ENCODE measurements at places on chromosomes 16 and 17.
A peak's percentile ranks its signal among the peaks of the same experiment; 100 is the strongest.

DNA sequence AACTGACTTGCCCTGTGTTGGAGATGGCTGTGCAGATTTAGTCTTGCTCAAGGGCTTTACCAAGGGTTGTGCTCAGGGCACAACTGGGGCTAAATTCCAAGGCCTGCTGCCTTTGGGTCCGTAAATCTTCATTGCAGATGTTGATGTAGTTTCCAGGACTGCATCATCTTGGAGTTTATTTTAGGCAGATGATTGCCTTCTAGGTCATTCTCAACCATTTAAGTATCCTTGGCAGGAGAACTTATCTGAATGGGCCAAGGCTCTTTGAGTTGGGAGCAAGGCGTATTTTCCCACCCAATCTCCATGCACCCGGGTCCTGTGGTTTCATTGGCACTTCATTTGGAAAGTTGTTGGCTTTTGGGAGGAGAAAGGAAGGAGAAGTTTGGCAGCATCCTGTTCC is 200.3 kb downstream of the MSI2 start:
- DNase-seq, result no peak

DNA sequence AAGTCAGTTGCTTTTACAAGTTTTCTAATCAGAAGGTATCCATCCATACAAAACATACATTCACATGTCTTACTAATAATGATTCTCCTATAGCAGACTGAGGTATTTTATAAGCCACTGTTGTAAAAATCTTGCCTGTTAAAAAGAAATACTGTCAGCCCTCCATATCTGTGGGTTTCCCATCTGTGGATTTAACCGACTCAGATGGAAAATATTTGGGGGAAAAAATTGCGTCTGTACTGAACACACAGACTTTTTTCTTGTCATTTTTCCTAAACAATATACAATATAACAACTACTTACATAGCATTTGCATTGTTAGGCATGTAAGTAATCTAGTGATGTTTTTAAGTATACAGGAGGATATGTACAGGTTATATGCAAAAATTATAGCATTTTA is 90.4 kb downstream of the PARN start:
- DNase-seq, result no peak

- DNase-seq, result no peak
Observed at GRCh38 chr17:21376759-21377690, 868 bp downstream of the KCNJ12 start.

GRCh38 chr17:6471531-6472465 is 27.5 kb downstream of the PIMREG start:
- no peak for DNase-seq

DNA sequence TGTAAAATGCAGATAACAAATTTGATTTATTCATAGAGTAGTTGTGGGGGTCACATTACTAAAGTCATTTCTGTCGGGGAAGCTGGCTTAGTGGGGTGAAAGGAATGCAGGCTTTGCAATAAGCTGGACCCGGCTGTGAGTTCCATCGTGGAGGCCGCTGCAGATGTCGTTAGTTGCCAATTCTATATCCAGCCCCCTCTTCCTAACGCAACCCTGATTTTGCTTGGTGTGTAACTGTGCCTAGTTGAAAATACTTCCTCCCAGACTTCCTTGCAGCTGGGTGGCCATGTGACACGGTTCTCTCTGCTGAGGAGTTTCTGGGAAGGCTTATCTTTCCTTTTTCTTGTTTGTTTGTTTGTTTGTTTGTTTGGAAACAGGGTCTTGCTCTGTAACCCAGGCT is 4.5 kb downstream of the MFSD6L start:
- DNase-seq, result no peak

DNA sequence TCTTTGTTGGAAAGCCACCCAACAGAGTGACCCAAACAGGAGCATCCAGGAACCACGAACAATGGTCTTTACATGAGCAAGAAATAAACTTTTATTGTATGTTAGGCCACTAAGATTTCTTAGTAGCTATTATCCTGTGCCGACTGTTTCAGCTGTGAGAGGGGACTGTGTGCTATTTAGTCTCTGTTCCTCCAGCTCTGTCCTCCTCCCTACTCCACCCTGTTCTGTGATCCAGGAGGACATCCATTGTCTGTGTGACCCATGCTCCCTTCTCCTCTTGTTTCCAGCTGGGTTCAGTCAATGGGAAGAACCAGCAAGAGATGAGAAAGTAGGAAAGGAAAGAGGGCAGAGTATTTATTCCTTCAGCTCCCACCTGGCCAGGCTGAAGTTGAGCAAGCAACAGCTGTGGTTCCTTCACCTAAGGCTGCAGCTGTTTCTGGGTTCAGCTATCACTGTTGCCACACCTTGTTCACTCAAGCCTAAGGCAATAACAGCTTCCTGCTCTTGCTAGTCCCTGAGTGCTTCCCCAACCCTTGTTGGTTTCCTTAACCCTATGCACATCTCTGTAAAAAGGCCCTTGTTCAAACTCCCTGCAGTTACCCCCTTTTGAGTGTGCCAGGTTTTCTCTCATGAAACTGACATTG is 14.9 kb upstream of the B4GALNT2 start:
- DNase-seq, result no peak

GRCh38 chr16:84649511-84649861 is 1.2 kb downstream of the KLHL36 start:
- no peak for DNase-seq

- DNase-seq, result no peak
Observed at GRCh38 chr17:69480245-69480644, 65.7 kb downstream of the MAP2K6 start.

GRCh38 chr16:78230832-78231231 is 131.4 kb downstream of the WWOX start:
- no peak for DNase-seq

GRCh38 chr17:50919321-50920040 is 53.3 kb upstream of the TOB1 start:
- DNase-seq, result peak; percentile 32

DNA sequence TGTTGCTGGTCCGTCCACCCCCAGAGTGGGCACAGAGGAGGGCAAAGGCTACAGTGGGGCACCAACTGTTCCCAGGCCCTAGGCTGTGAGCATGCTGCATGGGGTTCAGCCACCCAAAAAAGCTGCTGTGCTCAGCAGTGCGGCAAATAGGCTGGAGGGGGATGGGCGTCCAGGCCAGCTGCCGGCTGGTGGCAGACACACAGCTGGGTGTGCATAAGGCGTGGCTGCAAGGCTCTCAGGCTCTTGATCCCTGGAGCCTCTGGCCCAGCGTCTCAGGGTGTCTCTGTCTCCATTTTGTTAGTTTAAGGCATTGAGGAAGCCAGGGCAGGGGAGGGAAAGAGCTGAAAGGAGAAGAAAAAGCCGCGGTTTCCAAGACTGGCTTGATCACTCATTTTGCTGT is 8.8 kb downstream of the RPL19 start:
- DNase-seq, result no peak

GRCh38 chr17:69223809-69224208 is 4.8 kb downstream of the ABCA10 start:
- no peak for DNase-seq

DNA sequence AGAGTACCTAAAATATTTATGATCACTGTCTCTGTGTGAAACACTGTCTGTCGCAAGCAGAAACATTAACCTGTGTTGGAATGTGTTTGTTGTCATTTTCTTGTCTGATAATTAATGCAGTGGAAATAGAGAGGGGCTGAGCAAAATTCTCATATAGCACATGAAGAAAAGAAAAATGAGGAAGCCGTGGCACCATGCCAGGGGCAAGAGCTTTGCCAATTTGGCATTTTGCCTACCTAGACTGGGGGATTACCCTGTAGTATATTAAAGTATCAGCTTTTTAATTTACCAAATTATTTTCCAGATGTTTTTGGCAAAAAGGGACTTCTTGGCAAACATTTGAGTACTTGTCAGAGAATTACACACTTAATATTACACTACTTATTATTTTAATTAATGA is 1326.6 kb upstream of the GOT2 start:
- no peak for DNase-seq

- no peak for DNase-seq
Observed at GRCh38 chr17:2860045-2860444, 63.8 kb downstream of the RAP1GAP2 start.

DNA sequence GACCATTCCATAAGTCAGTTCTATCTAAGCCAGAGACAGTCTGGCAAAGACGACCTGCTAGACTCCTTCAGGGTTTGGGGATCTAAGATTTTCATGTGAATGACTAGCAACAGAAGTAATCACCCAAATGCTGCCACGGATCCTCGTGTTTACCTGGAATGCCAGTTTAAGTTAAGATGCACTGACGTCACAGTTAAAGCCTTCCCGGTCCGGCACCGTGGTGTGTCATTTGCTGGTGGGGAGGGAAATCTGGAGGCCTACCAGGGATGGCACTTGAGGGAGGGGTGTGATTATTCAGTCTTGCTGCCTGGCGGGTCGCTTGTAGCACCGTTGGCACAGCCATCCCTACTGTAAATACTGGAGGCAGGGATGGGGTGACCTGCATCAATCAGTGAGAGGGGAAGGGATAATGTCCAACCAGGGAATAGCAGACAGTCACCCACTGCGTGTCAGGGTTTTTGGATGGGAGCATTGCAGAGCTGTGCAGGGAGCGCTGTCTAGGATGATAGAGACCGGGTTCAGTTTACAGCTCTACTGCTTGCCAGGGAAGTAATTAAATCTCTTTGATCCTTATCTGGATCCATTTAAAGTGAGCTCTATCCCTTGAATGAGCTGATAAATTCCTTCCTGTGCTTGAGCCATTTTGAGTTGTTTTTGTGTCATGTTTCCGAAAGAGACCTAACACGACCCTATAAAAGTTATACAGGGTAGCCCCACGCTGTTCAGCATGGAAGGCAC is 764.7 kb upstream of the EEF2KMT start:
- no peak for DNase-seq

GRCh38 chr17:82449131-82449882 is 1.2 kb downstream of the CYBC1 start:
- DNase-seq, result peak; percentile 38

- no peak for DNase-seq
Observed at GRCh38 chr17:58985971-58986370, 120.7 kb downstream of the TRIM37 start.

DNA sequence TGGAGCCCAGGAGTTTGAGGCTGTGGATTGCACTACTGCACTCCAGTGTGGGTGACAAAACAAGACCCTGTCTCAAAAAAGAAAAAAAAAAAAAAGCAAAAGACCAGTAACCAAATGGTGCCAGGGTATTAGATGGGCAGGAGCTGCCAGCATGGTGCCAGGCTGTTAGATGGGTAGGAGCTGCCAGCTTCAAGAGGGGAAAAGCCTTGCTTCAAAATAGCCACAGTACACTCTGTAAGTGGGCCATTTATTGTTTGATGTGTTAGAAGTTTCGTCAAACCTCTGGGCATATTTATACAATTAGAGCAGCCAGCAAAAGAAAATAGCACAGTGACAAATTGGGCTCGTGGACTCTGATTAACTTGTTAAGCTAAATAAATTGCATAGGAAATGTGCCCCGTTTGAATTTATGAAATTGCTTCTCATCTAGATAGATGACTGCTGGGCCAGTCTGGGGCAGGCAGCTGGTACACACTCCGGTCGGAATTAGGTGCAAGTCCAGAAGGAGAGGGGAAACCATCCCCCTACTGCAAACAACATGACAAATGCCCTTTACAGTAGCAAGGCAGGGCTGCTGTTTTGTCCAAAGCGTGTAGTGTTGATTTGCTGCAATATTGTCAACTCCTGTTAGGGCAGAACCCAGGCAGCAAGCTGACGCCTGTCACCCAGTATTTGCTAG is 126.3 kb upstream of the IRX3 start:
- no peak for DNase-seq

- DNase-seq, result no peak
Observed at GRCh38 chr17:66627985-66628384, 206.9 kb upstream of the CACNG5 start.

DNA sequence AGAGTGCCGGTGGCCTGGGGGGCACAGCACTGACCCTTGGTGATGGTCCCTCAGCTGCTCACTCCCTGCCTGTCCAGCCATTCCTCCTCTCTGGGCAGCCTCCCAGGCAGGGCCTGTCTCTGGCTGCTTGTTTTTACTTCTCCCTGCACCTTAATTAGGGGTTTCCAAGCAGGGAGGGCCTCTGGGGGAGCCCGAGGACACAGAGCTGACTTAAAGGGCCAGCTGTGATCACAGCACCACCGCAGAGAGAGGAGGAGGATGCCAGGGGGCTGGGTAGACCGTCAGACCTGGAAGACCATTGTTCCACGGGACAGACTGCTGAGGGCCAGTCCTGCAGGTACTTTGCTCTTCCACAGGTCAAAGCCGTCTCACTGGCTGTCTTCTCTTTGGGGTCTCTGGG is 1.2 kb upstream of the DPH1 start:
- no peak for DNase-seq

GRCh38 chr17:57125406-57125805 is 40.4 kb downstream of the AKAP1 start:
- DNase-seq, result no peak

- no peak for DNase-seq
Observed at GRCh38 chr17:80468242-80468641, 8.2 kb downstream of the NPTX1 start.

GRCh38 chr16:1471569-1472194 is 3.1 kb downstream of the CLCN7 start:
- no peak for DNase-seq

GRCh38 chr17:52106638-52107261 is 51.8 kb downstream of the CA10 start:
- peak; percentile 3 for DNase-seq

GRCh38 chr17:58640202-58640601 is 51.6 kb downstream of the TEX14 start:
- no peak for DNase-seq

DNA sequence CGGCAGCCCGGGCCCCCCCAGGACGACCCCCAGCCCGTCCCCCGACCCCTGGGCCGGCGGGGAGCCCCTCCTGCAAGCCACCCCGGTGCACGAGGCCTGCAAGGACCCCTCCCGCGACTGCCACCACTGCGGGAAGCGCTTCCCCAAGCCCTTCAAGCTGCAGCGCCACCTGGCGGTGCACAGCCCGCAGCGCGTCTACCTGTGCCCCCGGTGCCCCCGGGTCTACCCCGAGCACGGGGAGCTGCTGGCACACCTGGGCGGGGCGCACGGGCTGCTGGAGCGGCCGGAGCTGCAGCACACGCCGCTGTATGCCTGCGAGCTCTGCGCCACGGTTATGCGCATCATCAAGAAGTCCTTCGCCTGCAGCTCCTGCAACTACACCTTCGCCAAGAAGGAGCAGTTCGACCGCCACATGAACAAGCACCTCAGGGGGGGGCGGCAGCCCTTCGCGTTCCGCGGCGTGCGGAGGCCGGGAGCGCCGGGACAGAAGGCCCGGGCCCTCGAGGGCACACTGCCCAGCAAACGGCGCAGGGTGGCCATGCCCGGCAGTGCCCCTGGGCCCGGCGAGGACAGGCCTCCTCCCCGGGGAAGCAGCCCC is 15.6 kb upstream of the ZFPM1 start:
- no peak for DNase-seq

DNA sequence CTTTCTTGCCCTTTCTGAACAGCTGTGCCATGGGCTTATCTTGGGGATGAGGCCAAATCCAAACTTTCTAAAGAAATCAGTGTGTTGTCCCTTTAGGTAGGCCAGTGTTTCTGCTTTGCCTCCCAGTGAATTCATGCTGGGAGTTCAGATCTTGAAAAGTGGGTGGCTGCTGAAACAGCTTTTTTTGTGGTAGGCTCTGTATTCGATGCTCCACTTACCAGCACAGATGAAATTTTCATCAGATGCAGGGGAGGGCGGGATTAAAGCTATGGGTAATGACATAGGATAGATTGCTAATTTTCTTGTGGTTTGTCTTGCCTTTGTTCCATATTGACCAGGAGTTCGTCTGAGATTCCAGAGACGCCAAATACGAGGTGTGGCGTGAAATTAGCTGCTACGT is 2.8 kb downstream of the SOCS7 start:
- DNase-seq, result no peak
